HFFc6 (cell line): ENCODE measurements at places on chromosomes 6 and 20. TPM values are rescaled to one million over a fixed set of nuclear protein-coding genes. Genes with fewer than 3 reads are reported as not detected.
A peak's percentile ranks its signal among the peaks of the same experiment; 100 is the strongest.

DNA sequence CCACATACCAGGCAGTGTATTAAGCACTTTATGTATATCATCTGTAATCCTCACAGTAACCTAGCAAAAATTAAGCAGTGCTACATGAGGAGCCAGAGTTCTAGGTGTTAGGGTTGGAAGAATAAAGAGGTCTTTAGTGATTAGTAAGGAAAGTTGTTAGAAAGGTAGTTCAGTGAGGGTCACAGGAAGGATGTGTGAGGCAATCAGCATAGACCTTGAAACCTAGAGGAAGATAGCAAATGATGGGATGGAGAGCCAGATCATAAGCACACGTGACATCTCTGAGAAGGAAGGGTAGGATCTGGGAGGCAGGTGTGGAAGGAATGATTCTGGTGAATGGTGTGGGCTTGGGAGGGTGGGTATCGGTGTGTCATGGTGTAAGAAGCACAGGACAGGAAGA is 2.2 kb downstream of the KAT14 start:
- peaks cover 7% of the 10 kb centered on the region; the same call in 1 of the 2 replicates for H3K36me3 ChIP-seq
- H3K27me3 ChIP-seq, result no peaks in the 10 kb centered on the region
- peak overlapping the region; percentile 19; the same call in 1 of the 2 replicates for H3K27ac ChIP-seq
- H3K4me1 ChIP-seq, result peaks cover 28% of the 10 kb centered on the region

- H3K27me3 ChIP-seq, result peaks cover 11% of the 10 kb centered on the region
- H3K4me3 ChIP-seq, result no peak overlapping the region
- H3K27ac ChIP-seq, result no peak overlapping the region
- H3K36me3 ChIP-seq, result peaks cover 19% of the 10 kb centered on the region
- DNase-seq, result no peak
- no peaks in the 10 kb centered on the region for H3K4me1 ChIP-seq
These were observed 161.5 kb upstream of the THBS2 start for GRCh38 chr6:169415179-169415578.

GRCh38 chr20:50001784-50002311 is 19.1 kb downstream of the SNAI1 start:
- H3K4me3 ChIP-seq, result no peak overlapping the region
- H3K27ac ChIP-seq, result no peak overlapping the region
- DNase-seq, result no peak
- peaks cover 8% of the 10 kb centered on the region for H3K4me1 ChIP-seq
- H3K27me3 ChIP-seq, result peaks cover 2% of the 10 kb centered on the region; the same call in 1 of the 2 replicates
- H3K36me3 ChIP-seq, result no peaks in the 10 kb centered on the region

GRCh38 chr6:5282191-5282623 is 20.9 kb downstream of the FARS2 start:
- H3K4me3 ChIP-seq, result no peak overlapping the region
- DNase-seq, result no peak
- no peaks in the 10 kb centered on the region for H3K27me3 ChIP-seq
- H3K27ac ChIP-seq, result no peak overlapping the region

DNA sequence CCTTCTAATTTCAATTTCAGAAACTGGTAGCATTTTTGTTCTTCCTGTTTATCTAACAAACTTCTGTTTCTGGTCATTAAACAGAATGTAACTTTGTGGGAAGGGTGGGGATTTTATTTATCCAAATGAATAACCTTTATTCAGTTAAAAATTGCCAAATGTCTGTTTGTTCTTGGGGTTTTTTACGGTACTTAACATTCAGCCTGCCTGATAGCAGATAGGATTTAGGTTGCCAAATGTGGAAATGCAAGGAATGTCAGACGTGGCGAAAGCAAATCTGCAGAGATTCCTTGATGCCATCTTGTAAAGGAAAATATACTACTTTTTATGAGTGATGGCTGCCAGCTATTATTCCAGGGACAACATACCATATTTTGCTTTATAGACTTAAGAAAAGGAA is 95.7 kb downstream of the LYRM2 start:
- H3K27ac ChIP-seq, result no peak overlapping the region
- no peaks in the 10 kb centered on the region for H3K4me1 ChIP-seq
- no peaks in the 10 kb centered on the region for H3K36me3 ChIP-seq
- no peak overlapping the region for H3K4me3 ChIP-seq

GRCh38 chr6:43680308-43681200 is 7.0 kb downstream of the MRPS18A start:
- DNase-seq, result no peak
- peaks cover 11% of the 10 kb centered on the region for H3K36me3 ChIP-seq
- no peak overlapping the region for H3K4me3 ChIP-seq

- DNase-seq, result no peak
- H3K27ac ChIP-seq, result no peak overlapping the region
- H3K27me3 ChIP-seq, result no peaks in the 10 kb centered on the region; the same call in none of the 2 replicates
These were observed 142.0 kb upstream of the GMDS start for GRCh38 chr6:2387445-2387844.

- peaks cover 27% of the 10 kb centered on the region for H3K36me3 ChIP-seq
- H3K27me3 ChIP-seq, result no peaks in the 10 kb centered on the region
- no peak overlapping the region for H3K4me3 ChIP-seq
- H3K27ac ChIP-seq, result no peak overlapping the region
- no peak for DNase-seq
These were observed 106.1 kb upstream of the ADGRF4 start for GRCh38 chr6:47592131-47592840.

DNA sequence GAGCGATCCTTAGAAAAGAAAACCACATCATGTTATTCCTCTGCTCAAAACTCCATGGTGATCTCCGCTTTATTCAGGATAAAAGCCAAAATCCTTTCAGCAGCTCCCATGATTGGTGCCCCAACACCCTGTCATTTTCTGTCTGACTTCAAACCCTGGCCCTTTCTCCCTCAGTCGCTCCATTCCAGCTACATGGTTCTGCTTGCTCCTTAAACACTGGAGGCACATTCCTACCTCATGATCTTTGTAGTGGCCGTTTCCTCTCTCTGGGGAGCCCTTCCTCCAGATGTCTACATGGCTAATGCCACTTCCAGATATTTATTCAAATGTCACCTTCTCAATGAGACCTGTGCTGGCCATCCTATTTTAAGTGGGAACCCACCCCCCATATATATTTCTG is 100.8 kb downstream of the CAP2 start:
- peaks cover 56% of the 10 kb centered on the region for H3K4me1 ChIP-seq
- H3K27me3 ChIP-seq, result no peaks in the 10 kb centered on the region; the same call in 1 of the 2 replicates
- H3K4me3 ChIP-seq, result no peak overlapping the region
- peak overlapping the region; percentile 93 for H3K27ac ChIP-seq
- DNase-seq, result no peak

The MCCD1 gene
- total RNA-seq, result not detected in 3 replicates

The CAGE1 gene
- total RNA-seq, result not detected in 3 replicates

The SYNDIG1 gene
- total RNA-seq, result 0.14 to 0.39 TPM in 2 of 3 replicates, not detected in the other
